Right cardiac atrium (tissue), 5 donors: ENCODE measurements at places on chromosomes 4 and X.

DNA sequence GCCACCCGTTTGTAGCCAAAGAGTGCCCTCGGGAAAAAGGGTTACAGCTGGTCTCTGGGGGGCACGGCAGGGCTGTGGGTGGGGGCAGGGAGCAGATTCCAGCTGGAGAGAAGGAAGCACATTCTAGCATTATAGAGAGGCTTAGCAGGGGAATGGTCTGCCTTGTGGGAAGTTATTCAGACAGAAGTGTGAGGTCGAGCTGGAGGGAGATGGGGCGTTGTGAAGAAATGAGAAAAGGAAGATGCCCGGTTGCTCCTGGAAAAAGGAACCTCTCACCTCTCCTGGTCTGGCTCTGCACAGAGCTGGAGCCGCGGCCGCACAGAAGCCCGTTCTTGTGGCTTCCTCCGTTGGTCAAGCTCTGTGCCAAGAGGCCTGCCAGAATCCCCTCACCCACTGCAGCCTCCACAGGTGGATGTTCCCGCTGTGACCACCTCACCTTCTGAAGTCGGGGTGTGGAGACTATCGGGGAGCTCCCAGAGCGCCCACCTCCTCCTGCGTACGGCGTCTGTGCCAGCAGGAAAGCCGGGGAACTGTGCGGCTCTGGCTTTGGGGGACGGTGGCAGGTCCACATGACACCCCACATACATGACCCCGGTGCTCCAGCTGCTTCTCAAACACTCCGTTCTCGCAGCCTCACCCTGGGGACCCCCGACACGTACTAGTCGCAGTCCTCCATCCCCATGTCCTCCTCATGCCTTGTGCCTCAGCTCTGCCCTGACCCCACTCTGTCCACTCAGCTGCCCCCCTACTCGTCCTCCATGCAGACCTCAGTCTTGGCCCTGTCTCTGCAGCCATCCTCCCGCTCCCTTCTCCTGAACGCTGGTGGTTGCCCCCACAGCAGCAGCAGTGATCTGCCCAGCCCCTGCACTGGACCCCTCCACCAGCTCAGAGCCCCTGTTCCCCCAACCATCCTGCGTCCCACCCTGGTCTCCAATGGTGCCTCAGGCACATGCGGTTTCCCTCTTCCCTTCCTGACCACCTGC, 52.2 kb upstream of the HGFAC start:
- DNase-seq: no peak

- no peak for DNase-seq
Measured at GRCh38 chrX:103396186-103396585, 19.8 kb downstream of the BEX3 start.

DNA sequence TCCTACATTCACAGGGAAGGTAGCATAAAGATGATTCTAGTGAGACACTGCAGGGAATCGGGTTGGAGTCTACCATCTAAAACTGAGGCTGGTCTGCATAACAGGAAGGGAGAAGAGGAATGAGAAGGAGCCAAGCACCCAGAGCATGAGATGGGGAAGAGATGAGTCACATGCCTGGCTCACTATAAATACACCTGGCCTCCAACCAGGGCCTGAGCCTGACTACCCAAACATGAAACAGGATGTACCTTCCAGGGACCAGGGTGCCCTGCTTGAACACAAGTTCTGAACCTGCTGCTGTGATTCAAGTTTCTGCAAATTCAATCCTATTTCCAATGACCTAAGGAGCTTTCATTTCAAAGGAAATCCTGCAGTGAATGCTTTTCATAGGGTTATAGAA, 24.9 kb downstream of the CD99L2 start:
- no peak for DNase-seq

GRCh38 chr4:7915875-7916242, 23.8 kb downstream of the AFAP1 start:
- DNase-seq: no peak

GRCh38 chr4:15963576-15963975, 601 bp upstream of the FGFBP2 start:
- no peak for DNase-seq

DNA sequence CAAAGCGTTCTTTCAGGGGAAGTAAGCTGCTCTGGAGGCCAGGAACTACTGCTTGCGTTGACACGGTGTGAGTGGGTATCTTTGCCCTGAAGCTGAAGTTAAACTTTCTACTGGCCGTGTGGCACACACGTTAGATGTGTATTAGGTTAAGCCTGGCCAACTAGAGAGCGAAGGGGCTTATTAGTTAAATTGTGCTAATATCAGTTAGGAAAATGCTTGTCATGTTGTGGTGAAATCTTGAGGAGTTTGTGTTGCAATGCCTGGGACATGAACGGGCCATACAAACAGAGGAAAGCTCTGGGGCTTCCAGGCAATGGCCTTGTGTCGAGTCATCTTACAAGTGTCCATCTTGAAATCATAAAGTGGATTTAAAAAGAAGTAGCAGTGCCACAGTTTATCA, 62.6 kb downstream of the NSUN7 start:
- no peak for DNase-seq

DNA sequence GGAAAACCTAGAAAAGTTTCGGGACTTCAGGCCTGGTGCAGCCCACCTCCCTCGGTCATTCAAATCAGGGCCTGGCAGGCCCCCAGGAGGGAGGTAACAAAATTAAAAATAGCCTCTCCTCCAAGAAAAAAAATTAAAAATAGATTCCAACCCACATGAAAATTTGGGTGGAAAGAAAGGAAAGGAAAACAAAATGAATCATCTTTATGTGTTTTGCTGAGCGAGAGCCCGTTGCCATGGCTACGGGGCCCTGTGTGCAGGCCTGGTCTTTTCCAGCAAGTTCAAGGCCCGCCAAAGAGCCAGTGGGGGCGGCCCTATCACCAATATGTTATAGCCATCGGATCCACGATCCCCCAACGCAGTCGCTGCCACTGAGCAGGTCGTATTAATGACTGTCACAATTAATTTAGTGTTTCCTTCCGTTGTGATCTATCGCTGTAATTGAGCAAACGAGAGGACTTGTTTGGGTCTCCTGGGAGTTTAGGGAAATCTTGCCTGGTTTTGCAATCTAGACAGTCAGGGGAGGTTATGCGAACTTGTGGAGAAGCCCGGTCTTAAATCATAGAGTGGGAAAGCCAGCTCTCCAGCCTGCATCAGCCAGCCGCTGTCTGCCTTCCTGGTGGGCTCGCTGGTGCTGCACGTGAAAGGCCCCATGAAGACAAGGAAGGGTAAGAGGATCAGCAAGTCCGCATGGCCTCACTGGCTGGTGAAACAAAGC, 452.4 kb downstream of the BCOR start:
- DNase-seq: peak; percentile 80

DNA sequence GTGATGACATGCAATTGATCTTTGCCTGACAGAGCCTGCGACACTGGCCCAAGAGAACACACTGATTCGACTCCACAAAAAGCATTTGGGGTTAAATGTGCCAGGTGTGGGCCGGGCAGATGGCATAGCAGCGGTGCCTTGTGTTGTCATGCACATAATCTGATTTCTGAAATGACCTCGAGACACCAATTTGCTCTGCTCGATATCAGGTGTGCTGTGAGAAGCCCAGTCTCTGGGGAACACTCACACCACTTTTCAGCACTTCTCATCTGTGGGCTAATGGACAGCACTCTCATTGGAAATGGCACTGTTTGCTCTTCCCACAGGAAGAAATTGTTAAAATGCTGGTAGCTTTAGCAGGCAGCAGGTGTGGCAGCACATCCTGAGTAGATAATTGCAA, 738.3 kb upstream of the TENM3 start:
- DNase-seq: no peak

GRCh38 chr4:142548491-142548890, 297.6 kb downstream of the INPP4B start:
- DNase-seq: no peak
